ENCODE measurements at places on chromosomes 12 and 14. TPM values are rescaled to one million over a fixed set of nuclear protein-coding genes. Genes with fewer than 3 reads are reported as not detected.

DNA sequence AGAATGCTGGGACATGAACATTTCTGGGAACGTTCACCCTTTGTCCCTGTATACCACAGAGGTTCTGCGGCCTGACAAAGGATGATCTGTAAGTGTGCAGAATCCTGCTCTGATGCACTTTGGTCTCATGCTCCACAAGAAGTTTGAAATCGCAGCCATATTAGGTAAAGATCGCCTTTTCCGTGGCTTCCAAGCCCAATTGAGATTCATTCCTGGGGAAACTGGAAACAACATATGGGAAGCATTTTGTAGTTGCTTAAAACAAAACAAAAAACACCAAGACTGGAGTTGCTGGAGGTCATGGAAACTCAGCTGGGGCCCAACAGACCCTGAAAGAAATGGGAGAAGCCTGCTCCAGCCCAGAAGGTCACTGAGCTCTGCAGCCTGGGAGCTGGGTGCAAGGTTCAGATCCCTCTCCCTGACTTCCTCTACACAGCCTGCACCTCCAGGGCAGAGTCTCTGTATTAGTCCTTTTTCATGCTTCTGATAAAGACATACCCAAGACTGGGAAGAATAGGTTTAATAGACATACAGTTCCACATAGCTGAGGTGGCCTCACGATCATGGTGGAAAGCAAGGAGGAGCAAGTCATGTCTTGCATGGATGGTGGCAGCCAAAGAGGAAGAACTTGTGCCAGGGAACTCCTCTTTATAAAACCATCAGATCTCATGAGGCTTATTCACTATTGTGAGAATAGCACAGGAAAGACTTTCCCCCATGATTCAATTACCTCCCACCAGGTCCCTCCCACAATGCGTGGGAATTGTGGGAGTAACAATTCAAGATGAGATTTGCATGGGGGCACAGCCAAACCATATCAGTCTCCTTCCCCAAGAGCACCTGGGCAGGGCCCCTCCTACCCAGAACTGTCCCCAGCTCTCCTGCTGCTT lies 60.8 kb upstream of the CHGA start:
- H3K4me1 ChIP-seq, result no peaks in the 10 kb centered on the region
- H3K27ac ChIP-seq, result no peak overlapping the region
- no peak overlapping the region for H3K4me3 ChIP-seq
- no peaks in the 10 kb centered on the region for H3K27me3 ChIP-seq
- DNase-seq, result no peak

The ACADS gene
- polyA plus RNA-seq, result 59.2 TPM

DNA sequence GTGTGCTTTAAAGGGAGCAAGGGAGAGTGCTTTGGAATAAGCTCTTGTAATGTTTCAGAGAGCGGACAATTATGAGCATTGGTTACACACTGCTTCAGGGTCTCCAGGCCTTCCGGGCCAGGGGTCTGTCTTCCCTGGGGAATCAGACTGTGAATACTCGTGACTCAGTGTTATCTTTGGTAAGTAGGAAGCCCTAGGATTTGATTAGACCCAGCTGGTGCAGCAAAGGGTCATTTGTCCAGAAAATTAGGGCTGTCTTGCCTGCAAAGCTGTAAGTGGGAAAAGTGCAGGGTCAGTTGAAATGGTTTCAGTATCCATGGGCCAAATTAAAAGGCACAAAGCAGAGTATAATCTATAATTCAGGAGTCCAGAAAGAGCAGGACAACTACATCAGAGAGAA lies 475.6 kb downstream of the MED13L start:
- no peak for DNase-seq
- no peaks in the 10 kb centered on the region for H3K4me1 ChIP-seq
- no peak overlapping the region for H3K4me3 ChIP-seq
- no peaks in the 10 kb centered on the region for H3K36me3 ChIP-seq
- no peaks in the 10 kb centered on the region for H3K27me3 ChIP-seq

GRCh38 chr14:65954942-65955341 lies 531.2 kb upstream of the CCDC196 start:
- H3K4me3 ChIP-seq, result no peak overlapping the region
- DNase-seq, result no peak
- H3K27ac ChIP-seq, result no peak overlapping the region
- H3K4me1 ChIP-seq, result no peaks in the 10 kb centered on the region
- H3K36me3 ChIP-seq, result no peaks in the 10 kb centered on the region

DNA sequence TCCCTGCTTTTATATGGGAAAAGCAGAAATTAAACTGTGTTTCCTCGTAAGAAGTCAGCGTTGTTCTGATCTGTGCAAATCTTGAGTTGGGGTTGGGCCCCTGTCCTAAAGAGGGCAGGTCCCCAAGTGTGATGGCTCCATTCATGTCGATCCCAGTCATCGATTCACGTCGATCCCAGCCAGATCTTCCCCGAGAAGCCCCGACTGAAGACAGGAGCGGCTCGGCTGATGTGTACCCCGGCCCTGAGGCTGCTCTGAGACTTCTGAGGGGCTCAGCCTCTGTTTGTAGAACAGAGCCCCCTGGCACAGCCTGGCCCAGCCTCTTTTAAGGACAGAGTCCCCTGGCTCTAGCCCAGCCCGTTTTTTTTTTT lies 9.3 kb downstream of the PGAM5 start:
- H3K36me3 ChIP-seq, result peaks cover 38% of the 10 kb centered on the region
- no peaks in the 10 kb centered on the region for H3K4me1 ChIP-seq
- DNase-seq, result no peak
- no peak overlapping the region for H3K27ac ChIP-seq

The RIMBP2 gene
- 14.9 TPM for polyA plus RNA-seq

The AICDA gene
- not detected for polyA plus RNA-seq

Data from pancreas (tissue), 10 donors.